ENCODE measurements at places on chromosomes 5 and 9.

DNA sequence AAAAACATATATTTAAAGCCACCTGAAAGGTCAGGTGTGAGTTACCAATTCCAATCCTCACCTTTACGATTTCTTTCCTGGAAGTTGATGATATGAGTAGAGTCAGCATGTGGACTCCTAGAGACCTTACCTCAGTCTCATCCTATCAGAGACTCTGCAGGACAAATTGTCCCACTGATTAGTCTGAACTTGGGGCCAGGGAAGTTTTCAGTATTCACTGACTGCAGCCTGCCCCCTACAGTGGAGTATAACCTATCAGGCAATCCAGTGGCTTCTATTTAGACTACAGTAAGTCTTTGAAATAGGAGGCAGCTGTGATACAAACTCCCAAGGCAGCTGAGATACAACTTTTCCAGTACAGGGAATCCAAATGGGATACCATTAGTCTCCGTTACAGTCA, 449.4 kb upstream of the CDH10 start:
- no peaks in the 10 kb centered on the region for H3K4me1 ChIP-seq
- H3K27me3 ChIP-seq: no peaks in the 10 kb centered on the region
- no peak overlapping the region for H3K27ac ChIP-seq
- H3K4me3 ChIP-seq: no peak overlapping the region
- no peak for DNase-seq

GRCh38 chr9:110168486-110168885, 39.5 kb downstream of the C9orf152 start:
- H3K36me3 ChIP-seq: peaks cover 63% of the 10 kb centered on the region
- no peak overlapping the region for H3K4me3 ChIP-seq
- no peak for DNase-seq
- no peak overlapping the region for H3K27ac ChIP-seq
- peaks cover 21% of the 10 kb centered on the region for H3K4me1 ChIP-seq

DNA sequence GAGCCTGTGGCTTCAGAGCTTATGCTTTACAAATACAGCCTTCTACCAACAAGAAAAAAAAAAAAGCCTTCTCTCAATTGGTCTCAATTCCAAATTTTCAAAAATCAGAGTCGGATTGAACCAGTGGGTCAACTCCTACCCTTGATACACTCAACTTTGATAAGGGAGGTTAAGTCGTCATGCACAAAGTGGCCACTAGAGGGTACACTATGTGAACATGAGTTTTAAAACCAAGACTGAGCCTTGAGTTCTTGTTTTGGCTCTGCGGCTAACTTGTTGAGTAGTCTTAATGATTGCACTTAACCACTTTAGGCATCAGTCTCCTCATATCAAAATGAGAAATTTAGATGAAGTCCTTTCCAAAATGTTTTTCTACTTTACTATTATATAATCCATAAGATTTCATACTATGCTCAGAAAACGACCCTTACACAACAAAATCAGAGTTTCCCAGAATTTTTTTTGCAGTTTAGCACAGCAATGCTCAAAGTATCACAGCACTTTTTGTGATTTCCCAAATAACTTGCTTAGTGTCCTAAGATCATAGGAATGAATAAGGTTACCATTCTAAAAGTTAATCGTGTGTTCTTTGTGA, 92.9 kb upstream of the MTAP start:
- H3K36me3 ChIP-seq: no peaks in the 10 kb centered on the region
- H3K27me3 ChIP-seq: peaks cover 13% of the 10 kb centered on the region
- H3K27ac ChIP-seq: no peak overlapping the region
- no peak overlapping the region for H3K4me3 ChIP-seq
- DNase-seq: peak; percentile 76

- H3K27ac ChIP-seq: no peak overlapping the region
- H3K36me3 ChIP-seq: no peaks in the 10 kb centered on the region
- H3K4me1 ChIP-seq: no peaks in the 10 kb centered on the region
- H3K27me3 ChIP-seq: no peaks in the 10 kb centered on the region
These were observed 125.5 kb upstream of the FAM174A start for GRCh38 chr5:100409660-100410151.

DNA sequence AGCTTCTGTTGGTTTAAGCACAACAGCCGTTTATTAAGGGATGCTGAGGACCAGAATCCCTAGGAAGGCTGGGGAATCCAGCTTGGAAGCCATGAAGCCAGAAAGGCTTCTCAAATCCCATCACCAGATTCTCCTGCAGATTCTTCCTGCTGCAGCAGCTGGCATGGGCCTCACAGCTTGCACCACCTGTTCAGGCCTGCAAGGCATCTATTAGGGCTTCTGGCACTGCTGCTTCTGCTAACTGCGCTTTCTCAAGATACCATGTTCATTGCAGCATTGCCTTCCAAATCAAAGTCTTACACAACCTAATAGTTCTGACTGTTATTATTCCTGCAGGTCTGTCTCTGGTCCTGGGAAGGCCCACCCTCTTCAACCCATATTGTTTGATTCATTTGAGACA, 51.2 kb upstream of the ZNF366 start:
- H3K36me3 ChIP-seq: no peaks in the 10 kb centered on the region
- H3K4me3 ChIP-seq: no peak overlapping the region
- peaks cover 15% of the 10 kb centered on the region for H3K27me3 ChIP-seq
- H3K4me1 ChIP-seq: peaks cover 11% of the 10 kb centered on the region
- DNase-seq: no peak
- no peak overlapping the region for H3K27ac ChIP-seq

GRCh38 chr5:38289457-38289856, 31.1 kb downstream of the EGFLAM start:
- H3K27me3 ChIP-seq: no peaks in the 10 kb centered on the region
- no peak for DNase-seq
- H3K4me1 ChIP-seq: no peaks in the 10 kb centered on the region
- no peaks in the 10 kb centered on the region for H3K36me3 ChIP-seq
- no peak overlapping the region for H3K4me3 ChIP-seq

Measured in activated naive CD4-positive, alpha-beta T cell treated with anti-CD3 and anti-CD28 coated beads, Interleukin-2, amount 10 ng/mL, durations not matched to agents 7 days and 5 days (primary cell).